ENCODE measurements at places on chromosomes 6 and 20. TPM values are rescaled to one million over a fixed set of nuclear protein-coding genes. Genes with fewer than 3 reads are reported as not detected.

Gene WFDC12
- not detected for total RNA-seq

- no peak overlapping the region for H3K27ac ChIP-seq
- H3K4me3 ChIP-seq = no peak overlapping the region
- DNase-seq = no peak
- no peaks in the 10 kb centered on the region for H3K36me3 ChIP-seq
Measured at GRCh38 chr6:109531446-109531845, 48.4 kb upstream of the ZBTB24 start.

Gene LCA5
- total RNA-seq = 2.6 TPM

- H3K4me1 ChIP-seq = no peaks in the 10 kb centered on the region
- no peaks in the 10 kb centered on the region for H3K27me3 ChIP-seq
- no peak overlapping the region for H3K4me3 ChIP-seq
- no peaks in the 10 kb centered on the region for H3K36me3 ChIP-seq
- no peak overlapping the region for H3K27ac ChIP-seq
- no peak for DNase-seq
Measured at GRCh38 chr6:77447254-77447653, 16.0 kb downstream of the HTR1B start.

Gene ZNF512B
- total RNA-seq = 8.0 TPM

Gene TNNC2
- not detected for total RNA-seq

- H3K4me1 ChIP-seq = peaks cover 22% of the 10 kb centered on the region
- H3K27me3 ChIP-seq = no peaks in the 10 kb centered on the region
- peak within 1 kb of the TSS; percentile 50 for H3K4me3 ChIP-seq
- no peaks in the 10 kb centered on the region for H3K36me3 ChIP-seq
Measured at GRCh38 chr6:148342350-148343046, at the start of gene SASH1. Gene SASH1 (plus strand): TSS chr6:148342838. CDS start chr6:148343068, 230 bp downstream.

Measured in body of pancreas (tissue), 4 donors.